ENCODE measurements at places on chromosomes 1 and 21. TPM values are rescaled to one million over a fixed set of nuclear protein-coding genes. Genes with fewer than 3 reads are reported as not detected.

Gene TMEM81
- 3.5 TPM for total RNA-seq

Gene NUDT4B
- total RNA-seq, result 53.3 TPM

Gene CAMTA1
- 129 TPM for total RNA-seq

Gene GPR161
- total RNA-seq, result 1.9 TPM

Gene PTPRC
- 25.1 TPM for total RNA-seq

GRCh38 chr21:37855271-37855646 is 61.0 kb downstream of the KCNJ6 start:
- no peaks in the 10 kb centered on the region for H3K36me3 ChIP-seq
- no peak for DNase-seq
- no peaks in the 10 kb centered on the region for H3K4me1 ChIP-seq
- no peak overlapping the region for H3K4me3 ChIP-seq
- H3K27ac ChIP-seq, result no peak overlapping the region
- H3K27me3 ChIP-seq, result peaks cover 3% of the 10 kb centered on the region

DNA sequence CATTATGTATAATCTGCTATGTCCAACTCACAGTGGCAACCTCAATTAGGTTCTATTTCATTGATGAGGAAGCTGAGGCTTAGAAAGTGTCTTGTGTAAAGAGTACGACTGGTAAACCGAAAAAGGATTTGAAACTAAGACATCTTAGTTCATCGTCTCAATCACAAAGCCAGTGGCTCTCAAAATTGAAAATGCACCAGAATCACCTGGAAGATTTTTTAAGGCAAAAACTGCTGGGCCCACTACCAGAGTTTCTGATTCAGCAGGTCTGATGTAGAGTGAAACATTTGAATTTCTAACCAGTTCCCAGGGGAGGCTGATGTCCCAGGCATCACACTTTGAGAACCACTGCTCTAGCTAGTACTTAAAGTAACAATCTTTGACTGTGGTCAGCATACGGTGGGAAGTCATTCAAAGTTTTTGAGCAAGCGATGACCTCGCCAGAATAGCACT is 5.2 kb upstream of the LRRC53 start:
- H3K27me3 ChIP-seq, result no peaks in the 10 kb centered on the region
- no peaks in the 10 kb centered on the region for H3K4me1 ChIP-seq
- no peaks in the 10 kb centered on the region for H3K36me3 ChIP-seq
- DNase-seq, result no peak
- no peak overlapping the region for H3K4me3 ChIP-seq

DNA sequence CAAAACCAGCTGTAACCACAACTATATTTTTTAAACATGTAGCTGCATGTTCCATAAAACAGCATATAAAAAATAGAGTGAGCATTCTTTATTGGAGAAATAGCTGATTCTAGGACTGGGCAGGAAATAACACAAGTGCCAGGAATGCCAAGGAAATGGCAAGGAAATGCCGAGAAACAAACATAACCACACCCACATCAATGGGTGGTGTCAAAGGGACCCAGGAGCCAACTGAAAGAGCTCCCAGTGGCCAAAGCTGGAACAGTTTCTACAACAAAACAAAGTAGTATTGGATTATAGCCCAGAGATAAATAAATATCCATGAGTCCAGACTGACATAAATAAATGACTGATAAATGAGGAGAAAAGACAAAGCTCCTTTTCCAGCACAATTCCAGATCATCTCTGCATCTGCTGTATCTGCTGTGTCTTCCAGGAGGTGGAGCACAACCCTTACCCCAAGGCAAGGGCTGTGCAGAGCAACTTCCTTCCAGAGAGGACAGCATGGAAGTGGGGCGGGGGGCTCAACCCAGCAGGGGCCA is 28.1 kb downstream of the ADARB1 start:
- no peaks in the 10 kb centered on the region for H3K27me3 ChIP-seq
- peaks cover 10% of the 10 kb centered on the region for H3K4me1 ChIP-seq
- no peak overlapping the region for H3K4me3 ChIP-seq
- no peaks in the 10 kb centered on the region for H3K36me3 ChIP-seq

DNA sequence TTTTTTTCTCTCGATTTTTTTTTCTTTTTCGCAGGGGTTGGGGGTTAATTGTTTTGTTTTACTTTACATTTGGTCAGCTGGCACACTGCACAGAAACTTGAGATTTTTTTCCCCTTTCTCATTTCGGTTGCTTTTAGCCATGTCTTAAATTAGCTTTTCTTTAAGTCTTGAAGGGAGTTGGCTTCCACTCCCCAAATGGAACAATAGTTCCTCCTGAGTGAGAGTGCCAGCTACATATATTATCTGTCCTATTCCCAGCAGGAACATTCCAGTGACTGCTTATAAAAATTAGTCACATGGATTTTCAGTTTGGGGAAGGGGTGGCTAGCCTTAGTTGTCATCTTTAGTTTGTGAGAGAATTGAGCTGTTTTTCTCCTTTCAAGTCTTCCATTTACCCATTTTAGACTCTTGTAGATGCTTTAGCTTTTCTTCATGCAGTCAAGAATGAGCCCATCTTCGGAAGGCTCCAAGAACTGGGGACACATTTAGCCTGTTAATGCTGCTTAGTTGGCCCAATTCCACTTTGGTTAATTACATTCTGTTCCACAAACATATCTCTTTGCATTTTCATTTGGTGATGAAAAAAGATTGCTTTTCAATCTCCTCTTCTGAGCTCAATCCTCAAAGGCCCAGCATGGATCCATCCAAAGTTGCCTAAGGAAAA is 510.1 kb upstream of the CXADR start:
- no peak for DNase-seq
- no peaks in the 10 kb centered on the region for H3K27me3 ChIP-seq
- no peaks in the 10 kb centered on the region for H3K36me3 ChIP-seq
- no peak overlapping the region for H3K4me3 ChIP-seq
- H3K4me1 ChIP-seq, result no peaks in the 10 kb centered on the region
- no peak overlapping the region for H3K27ac ChIP-seq

- peak within 1 kb of the TSS; percentile 99 for H3K27ac ChIP-seq
- DNase-seq, result peak; percentile 100
- peak within 1 kb of the TSS; percentile 42 for H3K4me3 ChIP-seq
- no peaks in the 10 kb centered on the region for H3K36me3 ChIP-seq
- no peaks in the 10 kb centered on the region for H3K27me3 ChIP-seq
Observed at GRCh38 chr1:228165372-228166169, at the start of gene IBA57. IBA57 (plus strand) TSS chr1:228165804; CDS start chr1:228165817, 13 bp downstream.

- H3K27ac ChIP-seq, result no peak overlapping the region
- H3K4me3 ChIP-seq, result no peak overlapping the region
- H3K36me3 ChIP-seq, result no peaks in the 10 kb centered on the region
- peaks cover 5% of the 10 kb centered on the region for H3K4me1 ChIP-seq
- no peak for DNase-seq
Observed at GRCh38 chr1:76153841-76154205, 79.3 kb downstream of the ST6GALNAC3 start.

- no peaks in the 10 kb centered on the region for H3K27me3 ChIP-seq
- no peak overlapping the region for H3K4me3 ChIP-seq
- no peaks in the 10 kb centered on the region for H3K4me1 ChIP-seq
- no peak overlapping the region for H3K27ac ChIP-seq
- H3K36me3 ChIP-seq, result no peaks in the 10 kb centered on the region
- no peak for DNase-seq
Observed at GRCh38 chr1:91981996-91982609, 32.9 kb downstream of the BRDT start.

- H3K27me3 ChIP-seq, result peaks cover 9% of the 10 kb centered on the region
- H3K4me3 ChIP-seq, result no peak overlapping the region
- peak; percentile 21 for DNase-seq
- H3K36me3 ChIP-seq, result no peaks in the 10 kb centered on the region
- H3K4me1 ChIP-seq, result peaks cover 10% of the 10 kb centered on the region
Observed at GRCh38 chr1:243917177-243917862, 67.3 kb upstream of the AKT3 start.

GRCh38 chr1:184684285-184685074 is 70.2 kb downstream of the EDEM3 start:
- no peak for DNase-seq
- H3K27me3 ChIP-seq, result no peaks in the 10 kb centered on the region
- no peaks in the 10 kb centered on the region for H3K4me1 ChIP-seq

GRCh38 chr21:40680311-40680710 is 166.6 kb downstream of the DSCAM start:
- H3K4me3 ChIP-seq, result no peak overlapping the region
- no peaks in the 10 kb centered on the region for H3K36me3 ChIP-seq
- no peaks in the 10 kb centered on the region for H3K27me3 ChIP-seq
- no peak overlapping the region for H3K27ac ChIP-seq
- no peak for DNase-seq

DNA sequence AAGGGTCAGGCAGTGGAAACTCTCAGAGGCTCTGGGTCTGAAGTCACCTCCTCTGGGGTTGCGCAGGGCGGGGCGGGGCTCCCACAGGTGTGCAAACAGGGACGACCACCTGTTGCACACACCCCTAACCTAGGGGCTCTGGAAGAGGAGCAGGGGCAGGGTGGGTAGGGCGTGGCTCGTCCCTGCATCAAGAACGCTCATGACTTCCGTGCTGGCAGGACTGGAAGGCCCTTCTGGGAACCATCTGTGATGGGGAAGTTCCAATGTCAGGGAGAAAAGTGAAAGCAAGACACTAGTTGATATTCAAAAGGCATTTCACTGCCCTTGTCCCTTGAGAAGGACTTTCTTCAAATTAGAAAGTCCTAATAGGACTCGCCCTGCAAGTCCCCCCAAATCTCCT is 22.1 kb upstream of the CLSTN1 start:
- H3K27ac ChIP-seq, result no peak overlapping the region
- H3K4me1 ChIP-seq, result peaks cover 8% of the 10 kb centered on the region
- no peaks in the 10 kb centered on the region for H3K36me3 ChIP-seq

DNA sequence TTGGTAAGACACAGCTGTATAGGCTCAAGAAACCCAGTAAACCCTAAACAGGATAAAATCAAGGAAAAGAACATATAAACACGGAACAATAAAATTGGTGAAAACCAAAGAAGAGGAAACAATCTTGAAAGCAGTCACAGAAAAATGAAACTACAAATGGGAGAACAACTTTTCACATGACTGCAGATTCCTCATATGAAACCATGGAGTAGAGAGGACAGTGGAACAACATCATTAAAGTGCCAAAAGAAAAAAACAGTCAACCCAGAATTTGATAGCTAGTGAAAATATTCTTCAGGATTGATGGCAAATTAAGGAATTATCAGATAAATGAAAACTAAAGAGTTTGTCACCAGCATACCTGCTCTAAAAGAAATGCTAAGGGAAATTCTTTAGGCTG is 23.9 kb upstream of the B3GALT5 start:
- H3K4me1 ChIP-seq, result no peaks in the 10 kb centered on the region
- H3K27me3 ChIP-seq, result no peaks in the 10 kb centered on the region
- no peak for DNase-seq
- H3K4me3 ChIP-seq, result no peak overlapping the region
- H3K27ac ChIP-seq, result no peak overlapping the region

DNA sequence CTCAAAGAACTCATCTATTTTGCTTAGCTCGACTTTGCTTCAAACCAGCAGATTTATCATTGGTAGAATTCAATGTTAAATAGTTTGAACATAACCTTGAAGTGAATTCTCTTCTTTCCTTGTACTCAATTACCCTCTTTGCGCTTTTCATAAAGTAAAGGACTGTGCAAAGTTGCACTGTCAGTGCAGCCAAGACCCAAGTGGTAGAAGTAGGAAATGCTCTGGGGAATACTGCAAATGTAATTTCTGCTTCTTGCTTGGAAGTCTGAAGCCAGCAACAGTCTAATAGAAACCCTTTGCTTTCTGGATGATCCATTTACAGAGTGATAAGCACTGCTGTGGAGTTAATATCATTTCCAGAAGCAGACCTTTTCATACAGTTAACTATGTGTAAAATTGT is 936.7 kb upstream of the TMPRSS15 start:
- no peaks in the 10 kb centered on the region for H3K27me3 ChIP-seq
- no peak overlapping the region for H3K4me3 ChIP-seq
- no peaks in the 10 kb centered on the region for H3K4me1 ChIP-seq

- H3K27ac ChIP-seq, result no peak overlapping the region
- H3K36me3 ChIP-seq, result peaks cover 33% of the 10 kb centered on the region
- H3K4me3 ChIP-seq, result no peak overlapping the region
- peak; percentile 97 for DNase-seq
Observed at GRCh38 chr1:156725683-156726280, 2.5 kb upstream of the METTL25B start.

GRCh38 chr1:4612991-4613390 is 41.4 kb upstream of the AJAP1 start:
- no peak overlapping the region for H3K27ac ChIP-seq
- H3K36me3 ChIP-seq, result no peaks in the 10 kb centered on the region

DNA sequence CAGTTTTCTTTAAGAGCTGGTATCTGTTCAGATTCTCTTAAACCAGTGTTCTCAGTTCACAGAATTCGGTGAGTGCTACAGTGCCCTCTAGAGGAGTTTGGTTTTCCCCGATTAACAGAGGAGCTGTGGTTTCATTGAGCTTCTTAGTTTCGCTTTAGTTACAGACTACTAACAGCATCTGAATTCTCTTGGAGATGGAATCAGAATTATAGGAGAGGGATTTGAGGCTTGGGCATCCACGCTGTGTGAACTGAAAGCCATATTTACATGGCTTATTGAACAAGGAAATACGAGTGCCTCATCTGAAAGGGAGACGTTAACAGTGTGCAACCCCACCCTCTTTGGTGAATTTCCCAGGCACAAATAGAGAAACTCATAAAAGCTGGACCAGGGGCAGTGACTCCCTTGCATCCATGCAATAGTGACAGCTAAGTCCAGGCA is 202.0 kb downstream of the USH2A start:
- H3K4me3 ChIP-seq, result no peak overlapping the region
- H3K4me1 ChIP-seq, result no peaks in the 10 kb centered on the region
- H3K36me3 ChIP-seq, result no peaks in the 10 kb centered on the region
- no peak overlapping the region for H3K27ac ChIP-seq
- peak; percentile 26 for DNase-seq
- no peaks in the 10 kb centered on the region for H3K27me3 ChIP-seq

GRCh38 chr1:1418464-1419362 is 2.4 kb downstream of the ANKRD65 start:
- H3K36me3 ChIP-seq, result no peaks in the 10 kb centered on the region
- H3K4me1 ChIP-seq, result no peaks in the 10 kb centered on the region
- no peaks in the 10 kb centered on the region for H3K27me3 ChIP-seq
- DNase-seq, result no peak

Measured in adrenal gland (tissue), 19 donors.